Activated T-cell treated with anti-CD3 and anti-CD28 coated beads for 1 hour (primary cell): ENCODE measurements at places on chromosomes 11 and 22.

DNA sequence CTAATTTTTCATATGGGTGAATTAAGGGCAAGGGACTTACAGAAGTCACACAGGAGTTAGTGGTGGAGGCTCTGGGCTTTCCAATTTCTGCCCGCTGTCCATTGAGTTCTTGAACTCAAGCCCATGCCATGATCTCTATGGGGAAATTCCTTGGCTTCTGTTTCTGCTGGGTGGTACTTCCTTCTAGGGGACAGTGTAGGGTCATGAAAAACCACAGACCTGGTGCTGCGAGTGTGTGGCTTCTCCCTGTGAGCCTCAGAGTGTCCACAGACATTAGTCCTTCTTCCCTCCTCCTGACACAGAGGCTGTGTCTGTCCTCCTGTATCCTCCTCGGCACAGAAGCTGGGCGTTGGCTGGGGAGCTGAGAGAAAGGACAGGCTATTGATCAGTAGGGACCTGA lies 6.3 kb upstream of the SEZ6L start:
- no peak for DNase-seq

DNA sequence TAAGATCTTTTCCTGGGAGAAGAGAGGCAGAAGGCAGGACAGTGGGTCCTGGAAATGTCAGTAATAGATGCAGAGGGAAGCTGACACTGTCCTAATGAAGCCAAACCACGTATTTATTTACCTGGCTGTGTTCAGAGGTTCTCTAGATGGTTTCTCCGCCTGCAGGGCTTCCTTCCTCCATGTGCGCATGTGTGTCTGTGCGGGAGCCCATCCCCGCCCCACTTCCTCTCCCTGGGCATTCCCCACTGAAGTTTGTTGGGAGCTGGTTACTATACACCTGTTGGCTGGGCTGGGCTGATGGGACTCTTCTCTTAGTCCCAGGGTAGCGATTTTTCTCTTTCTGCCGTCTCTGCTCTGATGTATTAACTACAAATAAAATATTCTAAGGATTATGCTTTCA lies 204.9 kb upstream of the TBCEL start:
- DNase-seq: no peak

DNA sequence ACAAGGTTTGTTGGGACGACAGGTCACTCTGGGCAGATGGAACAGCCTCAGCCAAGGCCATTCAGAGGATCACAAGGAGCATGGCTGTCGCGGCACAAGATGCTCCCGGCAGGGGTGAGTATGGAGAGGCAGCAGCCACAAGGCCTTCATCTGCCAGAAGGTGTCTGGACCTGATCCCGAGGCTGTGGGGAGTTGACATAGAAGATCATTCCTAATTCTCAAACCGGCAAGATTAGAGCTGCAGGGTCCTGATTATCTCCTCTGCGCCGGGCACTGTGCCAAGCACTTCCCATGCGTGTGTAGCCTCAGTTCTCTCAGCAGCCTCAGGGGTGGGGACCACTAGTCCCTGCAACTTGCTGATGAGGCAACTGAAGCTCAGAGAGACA lies 32.3 kb upstream of the RFPL3 start:
- DNase-seq: no peak

DNA sequence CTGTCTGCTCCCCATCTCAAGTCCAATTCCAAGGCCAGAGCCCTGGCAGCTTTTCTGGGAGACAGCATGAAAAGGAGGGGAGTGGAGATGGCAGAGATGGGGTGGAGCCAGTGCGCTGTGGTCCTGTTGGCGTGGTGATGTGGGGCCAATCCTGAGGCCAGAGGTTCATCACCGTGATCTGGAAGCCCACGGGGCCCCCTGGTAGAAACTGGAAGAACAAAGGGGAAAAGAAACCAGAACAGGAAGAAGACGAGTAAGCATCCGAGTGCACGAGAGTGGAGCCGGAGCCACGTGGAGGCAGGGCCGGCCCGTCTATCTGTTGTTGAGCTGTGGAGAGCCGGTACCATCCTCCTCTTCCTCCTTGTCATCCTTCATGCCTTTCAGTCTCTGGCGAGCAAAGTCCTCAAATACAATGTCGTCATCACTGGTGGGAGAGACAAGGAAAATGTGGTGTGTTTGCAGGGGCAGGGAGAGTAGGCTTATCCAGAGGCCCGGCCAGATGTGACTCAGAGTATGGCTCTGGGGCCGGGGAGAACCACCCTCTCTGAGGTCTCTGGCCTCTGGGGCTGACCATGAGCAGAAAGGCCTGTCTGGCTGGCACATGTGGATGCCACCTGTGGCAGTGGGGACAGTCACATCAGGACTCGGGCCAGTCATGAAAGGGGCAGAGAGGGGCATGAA lies 25.4 kb downstream of the TPBGL start:
- no peak for DNase-seq

DNA sequence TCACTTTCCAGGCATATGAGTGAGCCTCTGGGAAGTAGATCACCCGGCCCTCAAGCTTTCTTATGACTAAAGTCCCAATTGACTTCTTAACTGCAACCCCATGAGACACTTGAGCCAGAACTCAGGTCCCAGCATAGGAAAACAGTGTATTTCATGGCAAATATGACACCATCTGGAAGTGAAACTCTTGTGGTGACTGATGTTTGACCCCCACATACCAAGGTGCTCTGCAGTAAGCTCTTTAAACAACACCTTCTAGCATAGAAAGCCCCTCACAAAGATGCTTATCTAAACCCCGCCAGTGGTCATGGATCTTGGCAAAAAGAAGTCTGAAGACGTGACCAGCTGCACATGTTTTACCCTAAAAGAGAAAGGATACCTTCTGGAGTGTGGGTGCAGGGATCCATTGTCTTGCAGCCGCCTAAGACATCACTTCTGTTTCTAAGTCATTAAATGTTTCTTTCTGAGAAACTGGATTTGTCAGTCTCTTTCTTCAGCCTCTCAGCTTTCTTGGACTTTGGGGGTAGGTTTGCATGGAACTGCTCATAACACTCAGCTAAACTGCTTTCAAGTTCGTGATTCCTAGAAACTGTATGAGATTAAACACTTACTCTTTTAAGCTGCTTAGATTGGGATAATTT lies 7.4 kb upstream of the PELI3 start:
- DNase-seq: no peak

DNA sequence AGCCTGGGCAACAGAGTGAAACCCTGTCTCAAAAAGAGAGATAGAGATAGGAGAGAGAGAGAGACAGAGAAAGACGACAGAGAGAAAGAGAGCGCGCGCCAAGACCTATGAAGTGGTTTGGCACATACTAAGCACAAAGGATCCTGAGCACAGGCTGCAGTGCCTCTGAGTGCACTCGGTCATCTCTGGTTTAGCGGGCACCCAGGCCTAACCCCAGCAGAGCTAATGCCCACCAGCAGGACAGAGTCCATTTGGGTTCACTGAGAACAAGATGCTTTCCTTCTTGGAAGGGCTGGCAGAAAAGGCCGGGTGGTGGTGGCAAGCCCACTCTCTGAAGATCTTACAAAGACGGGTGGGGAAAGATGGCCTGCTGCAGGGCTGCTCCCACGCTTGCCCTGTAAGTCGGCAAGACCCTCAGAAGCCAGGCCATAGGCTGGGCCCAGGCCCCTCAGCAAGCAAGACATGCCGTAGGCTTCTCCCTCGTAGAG lies 3.3 kb downstream of the SCARF2 start:
- no peak for DNase-seq
